ENCODE measurements at places on chromosomes 3 and 15.

GRCh38 chr3:95387242-95388021, 1324.6 kb downstream of the NSUN3 start:
- no peak for DNase-seq

DNA sequence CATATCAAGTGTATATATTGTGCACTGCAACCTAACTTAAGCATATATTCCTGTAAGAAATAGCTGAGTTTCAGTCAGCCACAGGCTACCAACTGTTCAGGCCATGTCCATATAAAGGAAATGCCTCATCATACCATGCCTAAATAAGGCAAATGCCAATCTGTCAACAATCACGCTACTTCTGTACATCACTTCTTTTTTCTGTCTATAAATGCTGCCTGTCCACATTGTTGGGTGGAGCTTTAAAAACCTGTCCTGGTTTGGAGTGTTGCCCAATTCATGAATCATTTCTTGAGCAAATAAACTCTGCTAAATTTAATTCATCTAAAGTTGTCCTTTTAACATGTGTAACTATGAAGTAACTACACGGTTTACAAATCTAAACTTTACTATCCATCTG, 1091.9 kb downstream of the NSUN3 start:
- DNase-seq, result peak; percentile 70

DNA sequence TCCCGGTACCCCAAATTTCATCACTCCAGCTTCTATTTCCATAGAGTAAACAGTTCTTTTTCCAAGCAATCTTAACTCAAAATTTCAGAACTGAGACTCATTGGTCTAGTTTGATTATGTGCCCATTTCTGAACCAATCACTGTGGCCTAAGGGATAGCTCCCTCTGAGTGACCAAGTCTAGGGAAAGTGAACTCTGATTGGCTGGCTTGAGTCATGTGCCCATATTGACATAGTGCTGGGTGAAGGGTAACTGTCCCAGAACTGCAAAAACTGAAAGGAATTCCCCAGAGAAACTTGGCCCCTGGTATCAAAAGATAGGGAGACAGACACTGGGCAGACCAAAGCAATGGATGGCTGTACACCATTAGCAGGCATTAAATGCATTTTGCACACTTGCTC, 171.2 kb upstream of the WNT5A start:
- DNase-seq, result no peak

DNA sequence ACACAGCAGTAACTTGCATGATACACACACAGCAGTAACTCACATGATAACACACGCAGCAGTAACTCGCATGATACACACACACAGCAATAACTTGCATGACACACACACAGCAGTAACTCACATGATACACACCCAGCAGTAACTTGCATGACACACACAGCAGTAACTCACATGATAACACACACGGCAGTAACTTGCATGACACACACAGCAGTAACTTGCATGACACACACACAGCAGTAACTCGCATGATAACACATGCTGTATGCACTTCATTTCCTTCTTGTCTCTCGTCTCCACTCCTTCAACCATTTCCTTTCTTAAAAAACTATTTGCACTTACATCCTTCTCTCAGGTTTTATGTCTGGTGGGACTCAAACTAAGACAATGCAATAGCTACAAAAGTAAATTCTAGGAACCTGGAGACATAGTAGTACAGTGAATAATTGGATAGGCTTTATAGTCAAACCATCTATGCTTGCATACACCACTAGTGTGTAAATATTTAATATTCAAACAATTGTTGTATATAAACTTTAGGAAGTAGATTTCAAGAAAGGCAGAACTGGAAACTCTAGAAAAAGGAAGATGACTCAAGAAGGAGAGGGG, 130.8 kb downstream of the UACA start:
- no peak for DNase-seq

DNA sequence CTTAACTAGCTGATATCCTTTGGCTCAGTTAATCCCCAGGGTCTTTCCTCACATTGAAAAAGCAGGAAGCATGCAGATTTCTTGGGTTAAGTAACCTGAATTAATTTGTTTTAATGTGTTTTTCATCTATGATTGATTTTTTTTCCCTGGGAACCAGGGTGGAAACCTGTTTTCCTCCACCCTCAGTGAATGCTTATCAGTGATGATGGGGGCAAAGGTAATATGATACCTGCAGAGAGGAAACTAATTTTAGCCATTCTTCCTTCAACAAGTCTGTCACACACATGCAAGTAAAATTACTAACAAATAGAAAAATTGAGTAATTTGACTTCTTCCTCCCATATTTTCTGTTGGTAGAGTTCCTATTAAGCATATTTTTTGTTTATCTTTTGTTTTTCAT, 5.9 kb downstream of the CASR start:
- no peak for DNase-seq

- peak; percentile 22 for DNase-seq
Measured at GRCh38 chr3:31247850-31248562, 284.7 kb upstream of the STT3B start.

- no peak for DNase-seq
Measured at GRCh38 chr3:66039590-66039887, 821 bp upstream of the MAGI1 start.

- peak; percentile 61 for DNase-seq
Measured at GRCh38 chr3:39126532-39127071, 19.1 kb downstream of the TTC21A start.

- no peak for DNase-seq
Measured at GRCh38 chr15:91369823-91370222, 269.8 kb downstream of the SV2B start.

- peak; percentile 39 for DNase-seq
Measured at GRCh38 chr3:132421832-132422231, 4.5 kb downstream of the DNAJC13 start.

GRCh38 chr3:43206632-43207031, 79.7 kb upstream of the SNRK start:
- no peak for DNase-seq

GRCh38 chr3:12879191-12879815, 37.9 kb upstream of the RPL32 start:
- no peak for DNase-seq

- no peak for DNase-seq
Measured at GRCh38 chr15:79172032-79172481, 81.5 kb upstream of the RASGRF1 start.

- DNase-seq, result peak; percentile 88
Measured at GRCh38 chr3:169699536-169700050, 36.1 kb upstream of the MECOM start.

DNA sequence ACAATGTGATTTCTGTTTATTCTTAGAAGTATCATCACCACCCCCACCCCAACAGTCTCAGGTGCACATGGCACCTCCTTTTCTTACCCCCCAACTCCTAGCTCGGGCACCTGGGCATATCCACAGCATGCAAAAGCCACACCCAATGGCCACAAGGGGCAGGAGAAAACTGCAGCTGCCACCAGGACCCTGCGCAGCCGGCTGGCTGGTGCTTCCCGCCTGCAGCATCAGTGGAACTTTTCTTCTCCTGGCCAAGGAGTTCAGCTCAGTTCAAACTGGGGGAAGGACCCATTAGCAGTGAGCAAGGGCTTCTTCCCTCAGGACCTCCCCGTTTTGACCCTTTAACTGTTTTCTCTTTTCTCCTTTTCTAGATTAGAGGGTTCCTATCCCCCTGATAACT, 44.8 kb downstream of the TM4SF18 start:
- no peak for DNase-seq

GRCh38 chr3:173744895-173745294, 347.4 kb downstream of the NLGN1 start:
- DNase-seq, result no peak

DNA sequence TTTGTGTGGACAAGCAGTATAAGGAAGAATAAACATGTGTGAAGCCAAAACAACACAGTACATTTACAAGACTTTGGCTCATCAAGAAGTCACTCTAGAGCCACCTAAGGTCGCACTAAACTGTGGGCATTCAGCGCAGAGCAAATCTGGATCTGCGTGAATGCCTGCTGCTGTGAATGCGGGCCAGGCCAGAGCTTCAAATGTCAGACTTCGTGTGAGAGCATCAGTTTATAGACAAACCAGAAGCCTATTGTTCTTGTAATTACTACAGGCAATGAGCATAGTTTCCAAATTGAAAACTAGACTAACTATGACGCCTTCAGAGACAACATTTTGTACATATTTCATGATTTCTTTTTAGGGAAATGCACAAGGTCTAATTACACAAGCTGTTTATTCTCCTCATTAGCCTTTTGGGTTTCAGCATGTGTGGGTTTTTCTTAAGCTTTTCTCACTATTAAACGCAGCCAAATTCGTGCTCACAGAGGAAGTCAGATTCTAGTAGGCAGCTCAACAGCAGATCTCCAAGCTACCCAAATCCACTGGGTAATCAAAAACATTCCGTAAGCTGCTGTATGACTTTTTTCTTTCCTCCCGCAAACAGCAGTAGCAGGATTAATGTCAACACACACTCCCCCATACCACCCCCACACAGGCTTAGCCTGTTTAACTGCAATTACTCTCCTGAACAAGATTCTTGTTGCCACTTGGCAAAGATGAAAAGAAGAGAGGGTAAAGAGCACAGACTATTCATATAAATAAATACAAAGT, 84.5 kb upstream of the SETMAR start:
- DNase-seq, result no peak

DNA sequence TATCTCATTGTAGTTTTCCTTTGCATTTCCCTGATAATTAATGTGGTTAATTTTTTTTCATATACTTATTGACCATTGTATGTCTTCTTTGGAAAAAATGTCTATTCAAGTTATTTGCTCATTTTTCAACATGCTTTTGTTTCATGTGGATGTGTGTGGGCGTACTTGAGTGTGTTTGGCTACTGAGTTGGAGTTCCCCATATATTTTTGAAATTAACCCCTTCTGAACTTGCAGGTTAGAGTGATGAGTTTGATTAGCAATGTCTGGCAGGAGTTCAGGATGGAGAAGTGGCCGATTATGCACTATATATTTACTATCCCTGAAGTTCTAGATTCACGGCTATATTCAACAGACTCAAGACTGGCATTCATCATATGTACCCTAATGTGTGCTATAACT, 250.4 kb upstream of the TTC14 start:
- DNase-seq, result no peak

DNA sequence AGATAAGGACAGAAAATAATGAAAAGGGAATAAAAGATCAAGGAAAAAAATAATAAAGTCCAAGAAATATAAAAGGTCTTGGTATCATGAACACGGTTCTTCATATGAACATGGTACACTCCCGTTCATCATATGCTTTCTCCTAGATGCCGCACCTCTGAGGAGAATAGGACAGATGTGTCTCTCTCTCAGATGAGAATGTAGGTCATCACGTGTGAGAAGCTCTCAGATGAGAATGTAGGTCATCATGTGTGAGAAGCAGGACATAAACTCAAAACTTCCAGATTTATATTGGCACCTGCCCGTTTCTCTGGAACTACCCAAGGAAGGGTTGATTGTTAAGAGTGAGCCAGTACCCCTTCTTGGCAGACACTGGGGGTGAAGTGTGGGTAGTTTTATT, 29.9 kb upstream of the IQCF6 start:
- DNase-seq, result no peak

DNA sequence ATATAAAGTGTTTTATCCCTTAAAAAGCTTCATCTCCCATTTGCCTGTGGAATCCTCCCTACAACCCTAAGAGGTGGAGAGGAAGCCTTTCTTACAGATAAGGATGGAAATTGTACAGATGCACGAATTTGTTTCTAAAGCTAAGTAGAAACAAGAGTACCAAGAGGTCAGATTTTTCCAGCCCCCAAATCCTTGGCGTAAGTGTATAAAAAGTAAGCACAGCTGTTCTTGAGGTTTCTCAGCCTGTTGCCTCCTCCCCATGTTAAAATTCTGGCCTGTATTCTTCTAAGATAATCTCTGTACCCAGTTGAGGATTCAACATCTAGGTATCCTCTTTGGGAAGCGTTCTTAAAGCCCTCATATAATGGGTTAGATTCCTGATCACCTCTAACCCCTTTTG, 34.9 kb downstream of the RAB7A start:
- DNase-seq, result no peak

- no peak for DNase-seq
Measured at GRCh38 chr3:37094636-37095035, 79.7 kb downstream of the LRRFIP2 start.

- no peak for DNase-seq
Measured at GRCh38 chr15:91813924-91814323, 39.6 kb upstream of the SLCO3A1 start.

GRCh38 chr15:52493968-52494367, 34.7 kb downstream of the MYO5A start:
- no peak for DNase-seq

DNA sequence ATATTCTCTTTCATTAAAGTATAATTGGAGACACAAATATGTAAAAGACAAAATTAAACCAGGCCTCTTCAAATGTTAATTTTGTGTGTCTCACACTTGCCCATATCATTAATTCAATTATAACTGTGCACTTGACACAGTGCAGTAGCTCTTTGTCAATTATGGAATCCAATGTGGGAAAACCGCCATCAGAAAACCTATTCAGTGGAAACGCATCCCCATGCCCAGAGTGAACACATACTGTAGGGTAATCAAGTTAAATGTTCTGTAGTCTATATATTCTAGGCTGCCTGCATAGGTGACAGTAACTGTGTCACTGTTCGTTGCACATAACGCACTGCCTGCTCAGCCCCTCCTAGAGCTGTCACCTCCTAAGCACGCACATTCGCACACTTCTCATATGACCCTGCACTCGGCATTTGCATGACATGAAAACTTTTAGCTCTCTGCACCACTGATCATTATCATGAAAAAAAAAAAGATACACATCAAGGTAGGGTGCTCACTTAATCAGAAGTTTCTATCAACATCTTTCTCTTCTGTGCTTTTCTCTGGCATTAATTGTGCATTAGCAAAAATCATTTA, 63.2 kb downstream of the MEIS2 start:
- DNase-seq, result no peak

- peak; percentile 77 for DNase-seq
Measured at GRCh38 chr15:95972041-95972553, 358.4 kb upstream of the NR2F2 start.
